ENCODE measurements at places on chromosomes 4 and X.
A peak's percentile ranks its signal among the peaks of the same experiment; 100 is the strongest.

DNA sequence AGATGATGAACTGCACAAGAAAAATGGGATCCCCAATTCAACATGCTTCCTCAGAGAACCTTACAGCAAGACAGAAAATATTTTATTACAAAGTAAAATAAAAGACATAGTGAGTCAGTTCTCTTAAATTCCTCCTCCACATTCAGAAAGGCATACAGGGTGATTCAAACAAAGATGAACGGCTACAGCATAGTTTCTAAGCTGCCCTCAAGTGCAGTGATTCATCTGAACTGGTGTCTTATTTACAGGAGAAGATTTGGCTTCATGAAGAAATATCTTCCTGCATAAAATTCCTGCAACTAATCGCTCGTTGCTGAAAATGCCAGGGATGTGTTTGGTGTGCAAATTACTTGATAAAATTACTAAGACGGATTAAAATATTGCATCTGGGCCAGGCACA is 103.6 kb downstream of the PRKX start:
- DNase-seq = no peak

DNA sequence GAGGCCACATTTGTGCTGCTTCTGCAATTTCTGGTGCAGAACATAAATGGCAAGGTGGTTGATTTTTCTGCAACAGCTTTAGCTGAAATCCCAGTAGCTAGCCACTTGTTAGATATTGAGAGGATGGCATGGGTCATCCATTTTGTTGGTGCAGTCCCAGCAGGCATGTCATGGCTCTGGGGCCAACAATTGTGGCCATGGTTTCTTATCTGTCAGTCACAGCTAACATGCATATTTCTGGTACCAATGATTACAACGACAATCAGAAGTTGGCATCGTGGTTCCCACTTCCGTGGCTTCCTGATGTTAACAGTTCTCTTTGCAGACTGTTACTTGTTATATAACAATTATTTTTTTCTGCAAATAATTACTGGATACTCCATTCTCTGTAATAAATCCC is 42.8 kb upstream of the PRKG2 start:
- no peak for DNase-seq

GRCh38 chrX:56233682-56234081 is 1.5 kb downstream of the KLF8 start:
- DNase-seq = no peak

- DNase-seq = peak; percentile 55
These were observed 1.2 kb downstream of the MAGIX start for GRCh38 chrX:49163555-49164419.

- no peak for DNase-seq
These were observed 23.7 kb upstream of the LRAT start for GRCh38 chr4:154720123-154720522.

DNA sequence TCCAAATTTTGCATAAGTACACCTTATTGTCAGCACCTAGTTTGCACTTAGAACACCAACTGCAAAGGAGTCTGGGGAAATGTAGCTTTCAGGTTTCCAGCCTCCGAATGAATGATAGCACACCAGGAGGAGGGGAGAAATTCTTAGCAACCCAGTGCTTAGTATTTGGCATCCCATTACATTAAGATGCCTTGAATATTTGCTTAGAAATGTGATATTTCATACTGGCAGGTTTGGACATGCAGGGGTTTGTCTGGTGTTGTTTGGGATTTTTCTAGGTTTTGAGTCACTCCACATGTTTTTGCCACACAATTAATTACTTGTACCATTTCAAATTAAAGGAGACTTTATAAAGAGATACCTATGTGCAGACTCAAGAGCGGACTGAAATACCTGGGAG is 60.3 kb upstream of the CAMK2D start:
- no peak for DNase-seq

- DNase-seq = no peak
These were observed 148.8 kb upstream of the MID1 start for GRCh38 chrX:10769195-10769594.

- DNase-seq = no peak
These were observed 75.5 kb downstream of the PABPC4L start for GRCh38 chr4:134126000-134126560.
